ENCODE measurements at places on chromosomes 2 and 18.
A peak's percentile ranks its signal among the peaks of the same experiment; 100 is the strongest.

- DNase-seq = peak; percentile 1
Measured at GRCh38 chr2:136920652-136921333, 155.4 kb downstream of the THSD7B start.

DNA sequence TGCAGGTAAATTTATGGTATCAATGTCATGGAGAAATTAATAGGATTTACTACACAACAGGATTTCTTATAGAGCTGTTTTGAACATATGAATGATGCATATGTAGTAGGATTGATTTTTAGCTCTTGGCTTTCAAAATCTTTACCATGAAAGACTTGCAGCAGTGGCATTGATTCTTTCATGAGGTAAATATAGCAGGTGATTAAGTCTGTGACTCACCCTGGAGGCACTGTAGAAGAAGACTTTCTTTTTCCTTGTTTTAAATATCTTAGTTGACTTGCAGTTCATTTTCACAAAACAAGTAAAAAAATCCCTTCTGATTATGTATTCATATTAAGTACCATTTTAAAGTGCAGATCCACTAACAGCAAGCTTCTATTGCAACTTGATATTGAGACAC, 463.0 kb downstream of the FBXO15 start:
- DNase-seq = no peak

DNA sequence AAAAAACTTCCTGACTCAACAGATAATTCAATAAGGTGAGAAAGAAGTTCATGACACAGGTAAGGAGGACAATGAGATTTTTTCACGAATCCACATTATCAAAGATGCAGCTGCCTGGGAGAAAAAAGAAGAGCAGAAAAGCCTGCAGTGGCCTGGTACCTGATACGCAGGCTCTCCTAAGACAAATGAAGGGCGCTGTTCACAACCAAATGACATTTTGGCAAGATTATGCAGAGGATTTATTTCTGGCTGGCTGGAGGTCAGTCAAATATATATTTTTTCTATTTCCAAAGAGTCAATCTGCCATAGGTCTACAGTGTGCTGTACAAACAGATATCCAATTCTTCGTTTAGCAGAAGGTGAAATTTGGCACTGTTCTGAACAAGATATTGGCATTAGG, 257.3 kb downstream of the STK39 start:
- DNase-seq = no peak

DNA sequence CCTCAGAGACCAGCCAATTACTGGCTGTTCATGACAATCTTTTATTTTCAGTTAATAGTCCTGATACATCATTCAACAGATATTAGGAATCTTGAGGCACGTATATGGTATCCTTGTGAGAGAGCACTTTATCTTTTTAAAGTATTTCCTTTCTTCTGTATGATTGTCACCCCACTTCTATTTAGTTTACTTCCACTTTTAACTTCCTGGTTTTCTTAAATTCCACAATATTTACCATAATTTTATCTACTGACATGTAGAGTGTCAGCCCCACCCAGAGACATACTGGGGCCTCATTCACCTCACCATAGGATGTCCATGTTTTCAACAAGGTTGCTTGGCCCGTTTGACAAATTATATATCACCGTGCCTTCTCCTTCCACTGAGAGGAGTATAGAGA, 182.9 kb upstream of the ID2 start:
- no peak for DNase-seq

- DNase-seq = no peak
Measured at GRCh38 chr2:151827564-151828142, 568 bp downstream of the ARL5A start.

DNA sequence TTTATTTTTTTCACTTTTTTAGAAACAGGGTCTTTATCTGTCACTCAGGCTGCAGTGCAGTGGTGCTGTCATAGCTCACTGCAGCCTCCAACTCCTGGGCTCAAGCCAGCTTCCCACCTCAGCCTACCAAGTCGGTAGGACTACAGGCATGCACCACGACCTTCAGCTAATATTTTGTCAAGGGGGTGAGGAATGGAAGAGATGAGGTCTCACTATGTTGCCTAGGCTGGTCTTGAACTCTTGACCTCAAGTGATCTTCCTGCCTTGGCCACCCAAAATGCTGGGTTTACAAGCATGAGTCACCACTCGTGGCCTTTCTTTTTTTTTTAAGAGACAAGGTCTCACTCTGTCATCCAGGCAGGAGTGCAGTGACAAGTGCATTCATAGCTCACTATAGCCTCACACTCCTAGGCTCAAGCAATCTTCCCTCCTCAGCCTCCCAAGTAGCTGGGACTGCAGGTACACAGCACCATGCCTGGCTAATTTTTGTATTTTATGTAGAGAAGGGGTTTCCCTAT, 13.4 kb downstream of the PPP1R7 start:
- no peak for DNase-seq

DNA sequence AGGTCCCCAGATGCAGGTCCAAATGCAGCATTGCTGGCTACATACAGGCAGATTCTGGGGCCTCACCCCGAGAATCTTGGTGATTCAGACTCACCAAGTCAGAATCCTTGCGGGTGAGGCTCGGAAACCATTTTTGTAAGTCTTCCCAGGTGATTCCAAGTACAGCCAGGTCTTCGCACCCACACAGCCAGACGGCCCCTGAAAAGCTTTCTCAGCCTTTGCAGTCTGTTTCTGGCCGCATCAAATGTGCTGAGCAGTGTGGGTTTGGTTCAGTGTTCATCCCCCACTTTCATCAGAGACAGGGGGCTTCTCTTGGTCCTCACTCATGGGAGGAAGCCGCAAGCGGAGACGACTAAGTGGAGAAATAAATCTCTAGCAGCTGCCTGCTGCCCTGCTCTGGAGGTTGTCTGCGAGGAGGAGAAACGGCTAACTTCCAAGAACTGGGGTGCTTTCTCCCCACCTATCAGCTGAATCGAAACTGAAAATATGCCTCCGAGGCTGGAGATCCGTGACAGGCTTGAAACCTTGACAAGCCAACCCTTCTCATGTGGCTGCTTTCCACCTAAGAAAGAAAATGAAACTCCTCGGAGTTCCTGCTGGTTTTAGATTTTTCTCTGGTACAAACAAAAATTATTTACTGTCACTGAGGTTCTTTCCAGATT, 8.9 kb upstream of the TMEM185B start:
- no peak for DNase-seq

DNA sequence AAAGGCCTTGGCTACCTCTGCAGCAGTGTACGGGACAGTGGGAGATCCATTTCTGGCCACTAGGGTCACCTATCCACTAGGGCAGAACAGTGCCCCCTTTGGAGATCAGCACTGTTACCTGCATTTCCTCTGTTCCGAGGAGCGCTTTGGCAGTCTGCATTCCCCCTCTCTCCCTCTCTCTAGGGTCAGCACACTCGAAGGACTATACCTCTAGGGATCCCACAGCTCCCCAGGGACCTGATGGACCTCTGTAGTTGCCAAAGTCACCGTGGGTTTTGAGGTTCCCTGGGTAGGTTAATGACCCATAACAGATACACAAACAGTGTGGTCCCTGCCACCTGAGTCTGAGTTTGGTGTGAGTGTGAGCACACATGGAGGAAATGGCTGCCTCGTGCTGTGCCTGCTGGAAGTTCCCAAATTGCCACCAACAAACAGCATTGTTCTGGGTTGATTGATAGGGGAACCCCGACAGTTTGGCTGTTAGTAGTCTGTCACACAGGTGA, 99.8 kb upstream of the VWC2L start:
- DNase-seq = no peak

- no peak for DNase-seq
Measured at GRCh38 chr2:164711766-164712138, 90.5 kb upstream of the GRB14 start.

DNA sequence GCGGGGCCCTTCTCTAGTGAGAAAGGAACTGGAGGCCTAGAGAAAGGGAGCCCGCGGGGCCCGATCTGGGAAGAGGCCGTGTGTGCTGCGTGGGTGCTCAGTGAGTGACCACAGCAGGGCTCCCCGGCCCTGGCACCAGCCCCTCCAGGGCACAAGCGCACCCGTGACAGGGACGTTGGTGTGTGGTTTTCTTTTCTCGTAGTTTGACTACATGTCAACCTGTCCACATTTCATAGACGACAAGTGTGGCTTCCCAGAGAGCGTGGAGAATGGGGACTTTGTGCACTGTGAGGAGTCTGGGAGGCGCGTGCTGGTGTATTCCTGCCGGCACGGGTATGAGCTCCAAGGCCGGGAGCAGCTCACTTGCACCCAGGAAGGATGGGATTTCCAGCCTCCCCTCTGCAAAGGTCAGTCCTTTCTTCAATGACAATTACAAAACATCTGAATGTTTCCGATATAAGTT, 83.1 kb downstream of the TPO start:
- no peak for DNase-seq

Measured in SHP77 (cell line).